Mesothelial cell of epicardium (in vitro differentiated cells): ENCODE measurements at places on chromosomes 12 and 14. TPM values are rescaled to one million over a fixed set of nuclear protein-coding genes. Genes with fewer than 3 reads are reported as not detected.
A peak's percentile ranks its signal among the peaks of the same experiment; 100 is the strongest.

Gene TGFB3
- total RNA-seq = 62.0 to 66.4 TPM (median 65.2 TPM) in 3 replicates

Gene ZNF84
- 95.9 to 101 TPM (median 96.1 TPM) in 3 replicates for total RNA-seq

Gene OXA1L
- total RNA-seq = 115 to 118 TPM (median 117 TPM) in 3 replicates

Gene MFAP5
- 0.60 to 1.8 TPM (median 1.5 TPM) in 3 replicates for total RNA-seq

Gene DGLUCY
- total RNA-seq = 59.2 to 64.1 TPM (median 62.8 TPM) in 3 replicates

Gene ZC2HC1C
- total RNA-seq = 2.3 to 3.6 TPM (median 2.4 TPM) in 3 replicates

DNA sequence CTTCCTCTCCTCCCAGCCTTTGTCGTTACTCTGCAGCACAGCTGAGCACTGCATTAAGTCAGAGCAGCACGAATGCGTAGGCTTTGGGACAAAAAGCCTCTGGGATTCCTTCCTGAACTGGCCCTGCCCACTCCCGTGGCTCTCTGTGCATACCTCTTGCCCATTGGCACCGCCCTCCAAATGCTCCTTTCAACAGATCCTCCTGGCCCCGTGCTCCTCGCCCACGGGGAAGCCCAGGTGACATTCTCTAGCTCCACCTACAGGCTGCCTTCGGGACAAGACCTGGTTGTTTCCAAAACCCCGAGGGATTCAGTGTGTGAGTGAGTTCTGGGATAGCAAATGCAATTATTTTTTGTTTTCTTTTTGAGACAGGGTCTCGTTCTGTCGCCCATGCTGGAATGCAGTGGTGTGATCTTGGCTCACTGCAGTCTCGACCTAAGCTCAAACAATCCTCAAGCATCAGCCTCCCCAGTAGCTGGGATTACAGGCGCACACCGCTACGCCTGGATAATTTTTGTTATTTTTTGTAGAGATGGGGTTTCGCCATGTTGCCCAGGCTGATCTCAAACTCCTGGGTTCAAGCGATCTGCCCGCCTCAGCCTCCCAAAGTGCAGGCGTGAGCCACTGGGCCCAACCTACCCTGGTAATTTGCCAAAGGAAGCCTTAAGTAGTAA, 17.9 kb upstream of the TDRD9 start:
- DNase-seq = peak; percentile 70

DNA sequence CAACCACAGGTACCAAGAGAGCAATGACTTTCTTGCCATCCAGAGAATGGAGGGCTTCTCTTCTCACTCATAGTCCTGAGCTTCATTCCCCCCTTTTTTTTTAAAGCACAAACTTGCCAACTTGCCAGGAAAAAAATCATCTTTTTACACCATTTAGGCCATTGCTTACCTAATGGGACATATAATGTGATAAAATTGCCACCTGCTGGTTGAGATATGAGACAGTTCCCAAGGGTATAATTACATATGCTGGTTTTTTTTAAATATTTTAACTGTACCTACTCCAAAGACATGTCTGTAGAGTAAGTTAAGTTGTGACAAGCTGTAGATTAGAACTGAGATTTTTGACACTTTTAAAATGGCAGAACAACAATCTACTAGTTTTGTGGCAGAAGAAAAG, 519.1 kb upstream of the SEL1L start:
- no peak for DNase-seq

- no peak for DNase-seq
Measured at GRCh38 chr12:12724421-12725085, 7.4 kb downstream of the CDKN1B start.

GRCh38 chr12:65656891-65657351, 167.4 kb upstream of the HMGA2 start:
- no peak for DNase-seq

DNA sequence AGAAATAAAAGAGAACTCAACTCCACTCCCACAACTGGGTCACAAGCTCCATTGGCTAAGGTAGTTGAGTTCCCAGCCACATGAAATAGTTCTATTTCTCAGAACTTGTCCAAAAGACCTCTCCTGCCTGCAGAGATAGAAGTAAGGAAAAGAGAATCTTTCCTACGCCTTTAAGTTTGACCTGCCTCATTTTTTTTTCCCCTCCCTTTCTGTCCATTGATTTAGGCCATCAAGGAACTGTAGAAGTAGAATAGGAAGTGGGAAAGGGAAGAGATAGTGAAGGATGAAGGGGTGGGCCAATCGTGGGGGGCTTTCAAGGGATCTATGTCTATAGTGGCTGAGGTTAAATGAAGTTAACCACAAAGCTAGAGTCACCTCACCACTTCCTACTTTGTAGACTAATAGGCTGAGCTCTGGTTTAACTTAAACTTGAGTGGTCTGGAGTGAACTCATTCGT, 13.9 kb upstream of the NUDT4 start:
- DNase-seq = no peak

GRCh38 chr12:93092649-93092945, 163.5 kb upstream of the EEA1 start:
- no peak for DNase-seq

DNA sequence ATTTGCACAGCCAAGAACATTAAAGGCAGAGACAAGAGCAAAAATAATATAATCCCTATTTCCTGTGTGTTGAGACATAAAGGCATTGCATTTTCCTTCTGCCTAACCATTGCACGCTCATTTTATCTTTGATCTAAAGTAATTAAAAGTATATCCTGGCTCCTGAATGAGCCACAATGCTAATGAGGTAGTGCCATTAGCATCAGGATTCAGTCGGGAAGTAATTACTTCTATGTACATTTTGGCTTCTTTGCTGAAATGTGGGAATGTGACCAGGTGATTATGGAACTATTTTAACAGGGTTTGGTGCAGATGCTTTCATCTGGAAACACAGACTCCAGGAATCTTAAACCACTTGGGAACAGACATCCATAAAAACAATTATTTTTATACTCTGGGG, 77.4 kb downstream of the TMTC1 start:
- no peak for DNase-seq

- DNase-seq = no peak
Measured at GRCh38 chr14:57884175-57884574, 18.3 kb upstream of the SLC35F4 start.

- DNase-seq = no peak
Measured at GRCh38 chr14:65915125-65915524, 502.6 kb downstream of the FUT8 start.

DNA sequence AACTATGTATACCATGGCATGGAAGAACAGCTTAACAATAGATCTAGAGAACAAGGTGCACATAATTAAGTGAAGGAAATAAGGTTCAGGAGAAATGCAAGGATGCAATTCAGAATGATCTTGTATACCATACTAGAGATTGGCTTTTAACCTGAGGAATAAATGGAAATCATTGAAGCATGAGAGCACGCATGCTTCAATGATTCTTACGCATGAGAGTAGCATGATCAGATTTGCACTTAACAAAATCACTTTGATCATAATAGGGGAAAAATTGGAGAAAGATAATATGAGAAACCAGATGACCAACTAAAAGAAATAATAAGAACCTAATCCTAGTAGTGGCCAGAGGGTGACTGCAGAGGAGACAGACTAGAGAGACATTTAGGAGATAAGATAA, 133.3 kb upstream of the FSCB start:
- no peak for DNase-seq

DNA sequence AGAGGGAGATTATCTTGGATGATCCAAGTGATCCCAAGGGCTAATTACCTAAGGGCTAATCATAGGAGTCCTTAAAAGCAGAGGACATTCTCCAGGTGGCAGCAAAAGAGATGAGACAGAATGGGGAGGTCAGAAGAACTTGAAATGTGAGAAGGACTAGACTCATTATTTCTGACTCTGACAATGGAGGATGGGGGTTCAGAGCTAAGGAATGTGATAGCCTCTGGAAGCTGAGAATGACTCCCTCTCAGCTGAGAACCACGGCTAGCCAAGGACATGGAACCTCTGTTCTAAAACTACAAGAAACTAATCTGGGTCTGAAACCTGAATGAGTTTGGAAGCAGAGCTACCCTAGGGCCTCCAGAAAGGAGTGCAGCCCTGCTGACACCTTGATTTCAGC, 35.6 kb upstream of the ANKS1B start:
- no peak for DNase-seq

GRCh38 chr12:38905480-38906351, at the start of gene CPNE8:
Gene CPNE8 (minus strand): TSS chr12:38905591. CDS start chr12:38905534, 57 bp downstream.
- DNase-seq = peak; percentile 30

DNA sequence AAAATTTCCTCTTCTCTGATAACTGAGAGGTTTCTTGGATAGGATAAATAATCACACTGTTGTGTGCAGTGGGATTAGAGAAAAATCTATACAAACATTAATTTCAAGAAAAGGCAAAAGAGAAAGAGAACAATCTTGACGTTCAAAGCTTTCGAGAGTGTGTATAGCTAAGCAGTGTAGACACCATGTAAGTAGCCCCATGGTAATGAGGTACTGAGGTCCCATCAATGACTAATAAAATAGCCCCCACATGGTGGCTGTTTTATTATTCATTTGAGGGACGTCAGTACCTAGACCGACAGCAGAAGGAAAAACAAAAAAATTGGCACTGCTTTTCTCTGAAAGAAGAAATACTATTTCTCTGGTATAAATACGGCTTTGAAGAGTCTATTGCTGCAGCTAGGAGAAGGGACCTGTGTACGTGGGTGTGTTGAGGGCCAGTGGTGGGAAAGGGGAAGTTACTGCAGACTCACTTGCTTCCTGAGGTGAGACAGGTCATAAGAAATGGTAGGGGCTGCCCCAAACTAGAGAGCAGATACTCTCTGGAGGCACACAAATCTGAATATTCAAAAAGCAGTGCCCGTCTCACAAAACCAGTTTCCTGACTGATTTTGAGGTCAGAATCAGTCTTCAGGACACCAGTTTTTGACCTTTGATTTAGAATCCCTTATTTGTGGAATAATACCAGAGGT, 339.8 kb downstream of the EMP1 start:
- DNase-seq = no peak

- DNase-seq = peak; percentile 89
Measured at GRCh38 chr12:53984901-53985691, at the start of gene HOXC10. Gene HOXC10 (plus strand): TSS chr12:53985146. CDS start chr12:53985260, 114 bp downstream.

DNA sequence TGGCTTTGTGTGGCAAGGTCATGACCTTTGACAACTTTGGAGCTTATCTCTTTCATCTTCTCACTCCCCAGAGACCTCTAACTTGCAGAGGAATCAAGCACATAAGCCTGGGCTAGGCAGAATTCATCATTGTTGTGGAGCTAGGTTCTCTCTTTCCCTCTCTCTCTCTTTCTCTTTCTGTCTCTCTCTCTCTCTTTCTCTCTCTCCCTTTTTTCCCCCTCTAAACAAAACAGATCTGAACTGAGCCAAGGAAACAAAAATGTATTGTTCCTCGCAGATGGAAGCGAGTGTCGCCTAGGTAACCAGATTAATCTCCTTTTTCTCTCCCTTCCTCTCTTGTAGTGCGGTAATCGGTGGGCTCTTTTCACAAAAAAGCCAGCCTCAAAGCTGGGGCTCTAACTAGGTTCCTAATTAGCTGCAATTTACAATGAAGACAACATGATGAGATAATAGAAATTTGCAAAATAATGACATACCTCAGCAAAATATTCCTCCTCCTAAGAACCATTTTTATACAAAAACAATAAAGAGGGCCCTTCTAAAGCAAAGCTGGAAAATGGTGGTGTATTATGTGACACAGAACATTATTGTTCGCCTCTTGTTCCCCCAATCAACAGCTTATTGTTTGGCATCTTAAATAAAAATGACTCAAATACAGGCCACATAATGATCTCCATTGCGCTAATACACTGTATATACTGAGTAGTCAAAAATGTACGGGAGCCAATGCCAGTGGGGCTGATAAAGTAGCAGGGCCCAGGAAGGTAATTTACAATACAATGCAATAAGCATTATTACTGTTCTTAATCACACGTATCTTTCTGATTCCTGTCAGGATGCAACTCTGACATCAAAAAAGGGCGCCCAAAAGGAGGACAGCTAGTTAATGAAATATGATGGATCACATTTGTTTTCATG, 65.7 kb upstream of the SOX5 start:
- DNase-seq = no peak

DNA sequence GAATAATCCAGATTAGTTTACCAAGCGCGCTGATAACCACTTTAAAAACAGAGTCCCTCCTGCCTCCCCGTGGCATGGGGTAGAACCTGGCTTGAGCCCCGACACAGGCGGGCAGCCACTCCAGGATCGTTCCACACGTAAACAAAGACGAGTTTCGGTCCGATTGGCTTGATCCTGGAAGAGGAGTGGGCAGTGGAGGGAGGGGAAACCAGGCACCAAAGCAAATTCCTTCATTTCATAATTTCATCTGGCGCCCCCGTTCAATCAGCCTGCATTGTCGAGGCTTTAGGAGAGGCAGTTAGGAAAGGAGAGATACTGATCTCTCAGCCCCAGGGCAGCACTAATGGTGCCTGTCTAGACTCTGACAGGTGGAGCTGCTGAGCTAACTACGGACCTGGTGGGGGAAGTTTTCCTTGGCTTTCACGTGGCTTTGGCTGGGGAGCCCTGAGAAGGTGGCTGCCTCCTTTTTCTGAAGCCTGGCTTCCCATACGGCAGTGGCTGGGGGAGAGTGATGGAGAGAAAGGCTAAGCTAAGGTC, 751 bp upstream of the GPRC5A start:
- DNase-seq = peak; percentile 79

DNA sequence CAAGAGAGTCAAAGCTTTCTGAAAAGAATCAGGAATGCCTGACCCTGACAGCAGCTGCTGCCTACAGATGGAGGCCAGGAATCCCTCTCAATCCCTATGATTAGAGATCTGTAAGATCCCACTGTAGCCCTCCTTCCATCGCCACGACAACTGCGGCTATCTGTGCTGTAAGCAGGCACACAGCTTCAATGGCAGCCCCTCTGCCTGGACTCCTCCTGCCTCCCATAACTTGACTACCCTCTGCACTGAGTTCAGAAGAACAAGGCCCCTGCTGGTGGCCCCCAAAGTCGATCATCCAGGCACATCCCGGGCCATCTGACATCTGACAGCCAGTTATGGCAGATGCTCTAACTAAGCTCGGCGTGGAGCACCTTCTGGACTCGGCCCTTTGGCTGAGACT, 2.9 kb downstream of the CLMN start:
- DNase-seq = no peak

DNA sequence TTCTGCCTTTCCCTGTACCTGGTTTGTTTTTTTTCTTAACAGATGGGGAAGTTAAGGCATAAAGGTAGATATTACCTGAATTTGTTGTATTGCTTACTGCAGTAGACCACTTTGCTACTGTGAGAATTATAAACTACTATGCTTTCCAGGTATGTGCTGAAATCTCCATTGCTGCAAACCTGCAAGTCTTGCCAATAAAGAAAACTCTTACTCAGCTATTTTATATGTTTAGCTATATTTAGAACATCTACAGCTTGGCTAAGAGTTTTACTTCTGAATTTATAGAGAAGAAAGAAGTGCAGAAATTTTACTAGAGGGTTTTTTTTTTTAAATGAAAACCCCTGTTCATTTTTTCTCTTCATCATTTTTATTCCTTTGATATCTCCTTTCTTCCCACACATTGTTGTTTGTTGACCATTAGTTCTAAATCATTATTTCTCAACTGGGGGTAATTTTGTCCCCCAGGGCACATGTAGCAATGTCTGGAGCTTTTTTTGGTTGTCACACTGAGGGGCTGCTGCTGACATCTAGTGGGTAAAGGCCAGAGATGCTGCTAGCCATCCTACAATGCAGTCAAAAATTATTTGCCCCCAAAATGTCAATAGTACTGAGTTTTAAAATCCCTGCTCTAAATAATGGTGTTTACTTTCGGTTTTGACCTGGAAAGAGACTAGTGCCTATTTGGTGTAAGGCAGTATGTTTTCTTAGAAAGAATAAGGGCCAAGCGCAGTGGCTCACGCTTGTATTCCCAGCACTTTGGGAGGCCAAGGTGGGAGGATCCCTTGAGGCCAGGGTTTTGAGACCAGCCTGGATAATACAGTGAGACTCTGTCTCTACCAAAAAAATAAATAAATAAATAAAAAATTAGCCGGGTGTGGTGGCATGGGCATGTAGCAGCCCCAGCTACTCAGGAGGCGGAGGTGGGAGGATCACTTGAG, 48.6 kb downstream of the PCNX1 start:
- no peak for DNase-seq
